ENCODE measurements at places on chromosomes 7 and 10.

DNA sequence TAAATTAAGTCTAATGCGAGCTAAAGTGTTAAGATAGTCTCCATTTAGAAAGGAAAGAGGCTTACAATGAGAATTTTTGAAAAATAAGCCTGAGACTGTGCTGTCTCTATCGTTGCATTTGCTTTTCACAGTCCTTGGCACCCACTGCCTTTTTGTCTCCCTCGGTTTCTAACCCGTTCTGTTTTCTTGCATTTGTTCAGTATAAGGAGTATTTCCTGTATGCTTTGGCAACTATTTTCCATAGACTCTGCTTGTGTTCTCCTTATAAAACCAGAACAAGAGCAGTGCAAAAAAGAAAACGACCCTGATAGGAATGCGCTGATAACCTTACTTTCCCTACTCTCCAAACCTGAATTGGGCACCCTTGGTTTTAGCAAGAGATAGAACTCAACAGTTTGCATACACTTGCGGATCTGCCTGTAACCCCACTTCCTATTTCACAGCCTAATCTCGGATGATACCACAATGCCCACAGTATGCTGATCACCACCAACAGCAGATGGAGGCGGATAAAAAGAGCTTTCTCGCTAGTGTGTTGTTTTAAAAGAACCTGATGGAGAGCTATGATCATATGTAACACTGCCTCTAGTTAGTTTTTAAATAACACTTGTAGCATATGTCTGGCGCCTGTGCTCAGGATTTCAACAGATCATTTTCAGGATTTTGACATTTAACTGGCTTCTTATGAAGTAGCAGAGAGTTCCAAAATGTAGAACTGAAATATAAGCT is 1.6 kb upstream of the ARHGAP12 start:
- DNase-seq: peak; percentile 66

DNA sequence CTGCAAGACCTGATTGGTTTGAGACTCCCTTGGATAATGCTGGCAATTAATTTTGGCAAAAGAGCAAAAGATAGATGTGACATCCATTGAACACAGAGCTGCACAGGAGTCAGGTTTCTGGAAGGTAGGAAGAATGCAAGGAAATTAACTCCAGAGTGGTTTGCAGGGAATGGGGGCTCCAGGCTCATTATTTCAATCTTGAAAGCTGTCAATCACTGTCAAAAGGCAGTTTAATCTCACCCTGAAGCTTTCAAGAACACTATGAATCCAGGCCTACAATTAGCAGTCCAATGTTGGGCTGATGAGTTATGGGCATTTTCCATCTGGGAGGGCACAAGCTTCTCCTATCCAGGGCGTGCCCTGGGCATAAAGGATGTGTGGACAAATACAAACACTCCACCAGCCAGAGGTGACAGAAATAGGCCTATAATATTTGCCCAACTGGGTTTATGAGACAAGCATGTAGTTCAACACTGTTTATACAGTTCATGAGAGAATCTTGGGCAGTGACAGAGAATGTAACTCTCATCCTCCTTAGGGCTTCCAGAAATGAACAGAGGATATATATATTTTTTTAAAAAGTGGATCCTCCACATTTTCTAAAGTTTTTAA is 80.5 kb downstream of the KCNMA1 start:
- no peak for DNase-seq

GRCh38 chr10:14665865-14666857 is 108.5 kb downstream of the FAM107B start:
- no peak for DNase-seq

- no peak for DNase-seq
Observed at GRCh38 chr7:148927123-148928045, 43.3 kb upstream of the EZH2 start.

DNA sequence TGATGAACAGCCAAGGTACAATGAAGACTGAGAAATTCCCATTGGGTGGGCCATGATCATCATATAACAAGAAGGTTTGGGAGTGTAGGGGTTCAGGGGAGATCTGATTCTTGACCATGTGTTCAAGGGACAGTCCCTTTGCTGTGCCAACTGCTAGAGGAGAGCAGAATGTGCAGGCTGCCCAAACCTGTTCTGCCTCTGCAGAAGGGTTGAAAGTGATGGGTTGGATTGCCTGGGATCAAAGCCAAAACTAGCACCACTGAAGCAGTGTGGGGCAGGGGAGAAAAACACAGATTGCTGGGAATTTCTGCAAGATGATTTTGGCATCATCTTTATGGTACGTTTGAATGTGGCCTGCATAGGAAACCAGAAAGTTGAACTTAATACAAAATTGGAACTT is 303.9 kb downstream of the OTUD1 start:
- DNase-seq: no peak

DNA sequence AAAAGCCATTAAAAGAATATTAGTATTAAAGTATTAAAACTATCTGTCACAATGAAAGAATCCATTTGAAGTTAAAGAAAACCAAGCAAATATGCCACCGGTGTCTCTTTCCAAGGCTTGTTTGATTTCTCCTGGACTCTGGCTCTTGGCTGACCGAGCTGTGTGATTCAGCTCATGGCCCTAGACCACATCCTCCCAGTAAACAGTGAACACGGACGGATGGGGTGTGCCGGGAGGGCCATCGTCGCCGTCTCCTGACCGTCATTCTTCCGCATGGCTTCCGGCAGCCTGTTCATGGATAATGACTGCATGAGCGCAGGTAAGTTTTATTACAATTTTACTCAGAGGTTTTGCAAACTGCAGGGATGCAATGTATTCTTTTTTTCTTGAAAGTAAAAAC is 218.5 kb downstream of the DNAJB6 start:
- no peak for DNase-seq

DNA sequence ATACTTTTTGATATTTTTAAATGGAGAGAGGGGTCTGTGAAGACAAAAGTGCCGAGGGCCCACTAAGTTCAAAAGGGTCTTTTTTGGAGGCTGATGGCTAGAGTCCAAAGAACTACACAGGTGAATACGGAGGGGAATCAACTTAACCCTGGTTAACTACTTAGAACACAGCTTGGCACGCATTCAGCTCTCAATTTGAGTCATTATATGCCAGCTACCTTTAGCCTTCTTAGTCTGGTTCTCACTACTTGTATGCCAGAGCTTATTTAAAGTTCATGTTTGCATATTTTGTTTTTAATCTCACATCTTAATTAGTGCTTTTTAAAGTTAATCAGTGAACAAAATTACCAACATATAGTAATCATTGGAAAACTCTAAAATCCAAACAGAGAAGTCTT is 80.8 kb downstream of the VWDE start:
- DNase-seq: no peak

DNA sequence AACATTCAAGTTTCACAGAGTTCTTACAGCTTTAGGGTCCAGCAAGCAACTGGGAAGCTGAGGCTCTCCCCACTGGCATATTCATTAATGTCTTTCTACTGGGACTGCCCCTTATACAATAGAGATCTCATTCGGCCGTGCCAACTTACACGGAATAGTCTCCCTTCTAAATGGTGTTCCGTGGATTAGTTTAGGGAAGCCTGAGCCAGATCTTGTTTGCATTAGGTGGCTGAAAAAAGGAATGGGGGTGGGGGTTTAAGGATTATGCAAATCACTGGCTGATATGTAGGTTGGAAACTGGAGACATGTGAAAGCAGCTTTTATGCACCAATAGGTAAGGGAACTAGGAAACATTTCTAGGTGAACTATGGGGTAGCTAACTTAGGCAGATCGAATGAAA is 218.3 kb downstream of the TRIL start:
- no peak for DNase-seq

DNA sequence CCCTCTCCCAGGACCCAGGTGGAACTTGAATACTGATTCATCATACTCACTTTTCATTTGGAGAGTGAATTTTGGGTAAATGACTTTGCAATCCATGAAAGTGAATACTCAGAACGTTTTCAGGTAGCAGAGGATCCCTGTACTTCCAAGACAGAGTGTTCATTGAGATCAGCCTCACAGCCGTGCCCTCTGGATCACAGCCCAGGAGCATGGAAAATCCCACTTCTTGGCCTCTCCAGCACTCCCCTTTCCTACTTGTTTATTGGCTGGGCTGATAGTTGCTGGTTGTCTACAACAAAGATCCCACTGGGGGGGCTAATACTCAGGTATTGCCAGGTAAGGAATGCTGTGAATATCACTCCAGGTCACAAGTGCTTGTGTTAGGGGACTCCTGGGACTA is 5.9 kb downstream of the GCK start:
- DNase-seq: no peak

DNA sequence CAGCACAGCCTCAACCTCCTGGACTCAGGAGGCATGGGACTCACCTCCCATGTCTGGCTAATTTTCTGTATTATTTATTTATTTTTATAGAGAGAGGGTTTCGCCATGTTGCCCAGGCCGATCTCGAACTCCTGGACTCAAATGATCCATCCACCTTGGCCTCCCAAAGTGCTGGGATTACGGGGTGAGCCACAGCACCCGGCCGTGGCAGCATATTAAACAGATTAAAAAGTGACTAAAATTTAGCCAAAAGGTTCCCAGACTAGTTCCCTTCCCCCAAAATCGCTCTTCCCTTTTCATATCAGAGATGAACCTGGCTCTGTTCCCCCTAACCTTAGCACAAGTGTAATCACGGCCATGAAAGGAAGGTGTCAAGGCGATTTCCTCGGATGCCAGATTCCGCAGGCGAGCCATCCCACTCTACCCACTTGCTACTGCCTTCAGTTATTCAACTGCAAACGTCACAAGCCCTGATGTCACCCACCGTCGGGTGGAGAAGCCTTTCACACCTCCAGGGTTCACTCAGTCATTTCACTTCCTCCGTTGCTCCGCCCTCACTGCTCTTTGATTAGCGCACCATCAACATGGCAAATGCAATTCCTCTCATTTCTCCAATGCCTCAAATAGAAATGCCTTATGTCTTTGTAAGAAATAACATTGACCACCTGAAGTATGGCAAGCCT is 104.7 kb upstream of the RHEB start:
- no peak for DNase-seq

DNA sequence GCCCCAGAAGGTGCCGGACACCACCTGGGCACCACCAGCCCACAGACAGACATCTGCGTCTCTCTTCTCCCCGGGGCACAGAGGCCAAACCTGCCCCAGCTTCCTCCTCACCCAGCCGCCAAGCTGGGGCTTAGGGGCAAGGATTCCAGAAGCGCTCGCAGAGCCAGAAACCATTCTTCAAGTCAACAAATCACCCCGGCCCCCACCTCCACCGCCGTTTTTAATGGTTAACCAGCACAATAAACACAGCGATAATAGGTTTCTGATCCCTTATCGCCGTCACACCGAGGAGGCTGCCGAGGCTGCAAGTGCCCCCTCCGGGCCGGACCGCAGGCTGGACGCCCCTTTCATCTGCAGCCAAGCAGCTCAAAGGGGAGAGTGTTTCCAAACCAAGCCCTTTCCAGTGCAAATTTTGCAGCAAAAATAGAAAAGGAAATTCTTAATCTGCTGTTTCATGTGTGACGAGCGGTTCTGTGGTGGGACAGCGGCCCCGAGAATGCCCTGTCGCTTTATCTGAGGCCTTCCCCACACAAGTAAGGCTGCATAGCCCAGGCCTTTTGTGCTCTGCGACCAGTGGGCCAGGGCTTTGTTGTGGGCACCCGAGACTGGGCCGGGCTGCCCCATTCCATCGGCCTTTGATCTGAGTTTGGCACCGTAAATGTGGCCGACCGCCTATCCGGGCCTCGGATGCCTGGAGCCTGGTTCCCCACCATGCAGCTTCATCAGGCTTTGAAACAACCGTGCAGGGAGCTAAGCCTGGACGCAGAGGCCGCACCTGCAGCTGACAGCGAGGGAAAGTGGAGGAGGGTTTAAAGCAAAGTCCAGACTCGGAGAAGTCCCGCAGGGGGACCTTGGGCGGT is 83.2 kb downstream of the FOXL3 start:
- DNase-seq: no peak

DNA sequence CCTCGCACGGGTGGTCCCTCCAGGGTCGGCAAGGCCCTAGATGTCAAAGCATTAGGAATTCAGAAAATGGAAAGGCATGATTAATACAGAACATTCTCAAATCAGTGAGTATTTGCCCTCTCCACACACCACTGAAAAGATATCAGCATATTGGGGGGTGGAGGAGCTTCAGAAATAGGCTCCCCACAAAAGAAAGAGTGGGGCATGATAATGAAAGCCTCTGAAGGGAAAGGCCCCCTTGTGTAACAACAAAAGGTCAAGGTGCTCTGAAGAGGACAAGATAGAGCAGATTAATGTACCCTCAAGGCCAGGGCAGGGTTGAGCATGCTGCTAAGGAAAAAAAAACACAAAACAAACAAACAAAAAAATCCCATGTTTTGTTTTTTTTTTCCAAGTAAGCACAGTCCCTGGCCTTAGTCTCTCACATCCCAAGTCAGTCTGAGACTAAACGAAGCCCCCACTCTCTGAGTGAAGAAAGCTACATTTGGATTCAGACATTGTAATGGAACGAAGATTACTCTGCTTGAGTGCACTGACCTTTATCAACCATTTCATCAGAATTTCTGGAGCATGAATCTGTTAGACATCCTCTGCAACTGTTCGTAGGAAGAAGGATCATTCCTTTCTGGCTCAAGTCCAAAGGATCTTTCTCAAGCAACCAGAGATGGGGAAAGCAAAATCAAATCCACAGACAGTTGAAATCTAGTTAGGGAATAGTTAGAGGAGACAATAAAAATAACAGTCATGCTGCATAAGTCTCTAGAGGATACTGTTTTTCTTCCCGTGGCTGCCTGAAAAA is 27.4 kb upstream of the DGKI start:
- DNase-seq: no peak

DNA sequence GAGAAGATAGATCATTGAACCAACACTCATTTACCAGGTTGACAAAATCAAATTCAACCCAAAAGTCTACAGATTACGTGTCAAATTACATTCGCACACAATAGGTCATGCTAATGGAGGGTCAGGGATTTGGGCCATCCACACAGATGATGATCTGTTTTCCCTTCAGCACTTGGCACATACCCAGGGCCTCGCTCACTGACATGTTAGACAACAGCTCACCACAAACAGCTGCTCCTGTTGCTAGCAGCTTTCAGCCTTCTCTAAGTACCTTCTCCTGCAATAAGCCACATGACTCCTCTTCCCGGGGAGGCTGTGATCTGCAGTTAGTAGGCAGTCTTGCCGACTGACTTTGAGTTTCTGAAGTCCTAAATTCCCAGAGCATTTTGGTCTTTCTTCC is 18.4 kb downstream of the NKX2-3 start:
- peak; percentile 33 for DNase-seq

DNA sequence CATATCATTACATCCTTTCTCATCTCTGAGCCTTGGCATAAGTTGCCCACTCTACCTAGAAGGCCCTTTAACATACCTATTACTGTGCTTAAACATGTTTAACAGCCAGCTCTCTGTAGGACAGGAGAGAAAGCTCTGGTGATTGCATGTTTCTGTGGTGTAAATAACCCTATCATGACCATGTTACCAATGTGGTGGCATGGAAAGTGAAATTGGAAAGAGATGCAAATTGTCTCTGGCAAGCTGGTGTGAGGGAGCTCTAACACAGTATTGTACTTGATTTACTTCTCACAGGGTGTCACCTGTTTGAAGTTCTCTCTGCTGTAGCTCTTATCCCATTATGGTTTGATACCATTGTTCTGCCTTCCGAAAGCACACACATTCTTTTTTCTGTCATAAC is 231.8 kb upstream of the DKK1 start:
- DNase-seq: no peak

- no peak for DNase-seq
Observed at GRCh38 chr10:70816220-70816894, 609 bp downstream of the SGPL1 start.

- no peak for DNase-seq
Observed at GRCh38 chr10:14425034-14425433, 94.3 kb upstream of the FRMD4A start.
